GM23338 (cell line): ENCODE measurements at places on chromosomes 1 and 21.

- DNase-seq: no peak
- H3K36me3 ChIP-seq: no peaks in the 10 kb centered on the region; the same call in 1 of the 2 replicates
Observed at GRCh38 chr1:91746728-91747338, 139.1 kb downstream of the TGFBR3 start.

- no peaks in the 10 kb centered on the region for H3K27me3 ChIP-seq
- H3K36me3 ChIP-seq: no peaks in the 10 kb centered on the region
- H3K4me3 ChIP-seq: no peak overlapping the region
- DNase-seq: no peak
- no peak overlapping the region for H3K27ac ChIP-seq
Observed at GRCh38 chr1:51504806-51505525, 14.1 kb downstream of the EPS15 start.

DNA sequence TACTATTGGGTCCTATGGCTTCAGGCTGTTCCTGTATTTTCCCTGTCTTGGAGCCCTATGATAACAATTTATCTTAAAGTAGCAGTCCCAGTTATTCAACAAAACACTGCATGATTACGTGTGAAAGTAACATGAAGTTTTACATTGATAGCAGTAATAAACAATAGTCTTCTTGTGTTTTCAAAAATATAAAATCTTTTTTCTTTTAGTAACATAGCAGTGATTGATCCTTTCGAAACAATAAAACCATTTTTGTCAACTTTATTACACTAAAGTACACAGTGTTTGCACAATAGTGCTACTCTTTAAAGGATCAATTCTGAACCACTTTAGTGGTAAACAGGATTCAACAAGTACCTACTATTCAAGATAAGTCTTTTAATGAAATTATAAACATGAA, 90.6 kb downstream of the GPATCH2 start:
- no peak for DNase-seq
- no peaks in the 10 kb centered on the region for H3K36me3 ChIP-seq
- H3K27ac ChIP-seq: no peak overlapping the region
- no peak overlapping the region for H3K4me3 ChIP-seq
- no peaks in the 10 kb centered on the region for H3K27me3 ChIP-seq

DNA sequence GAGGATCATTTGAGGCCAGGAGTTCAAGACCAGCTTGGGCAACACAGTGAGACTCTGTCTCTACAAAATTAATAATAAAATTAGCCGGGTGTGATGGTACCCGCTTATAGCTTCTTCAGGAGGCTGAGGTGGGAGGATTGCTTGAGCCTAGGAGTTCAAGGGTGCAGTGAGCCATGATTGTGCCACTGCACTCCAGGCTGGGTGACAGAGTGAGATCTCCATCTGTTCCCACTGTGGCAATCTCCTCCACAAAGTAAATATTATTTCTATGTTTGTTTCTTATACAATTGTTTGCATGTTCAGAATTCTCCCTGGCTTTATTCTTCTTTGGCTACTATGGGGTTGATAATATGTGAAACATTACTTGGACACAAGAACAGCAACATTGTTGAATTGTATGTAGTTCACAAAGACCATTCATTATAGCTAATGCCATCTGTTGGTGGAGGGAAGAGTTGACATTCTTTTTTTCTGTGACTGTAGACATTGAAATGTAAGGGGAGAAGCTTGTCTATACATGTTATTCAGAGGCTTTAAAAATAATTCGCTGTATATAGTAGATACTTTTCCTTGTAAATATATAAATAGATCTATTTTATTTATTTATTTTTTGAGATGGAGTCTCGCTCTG, 47.8 kb upstream of the SRSF10 start:
- no peaks in the 10 kb centered on the region for H3K27me3 ChIP-seq
- no peaks in the 10 kb centered on the region for H3K4me1 ChIP-seq
- H3K27ac ChIP-seq: no peak overlapping the region
- no peaks in the 10 kb centered on the region for H3K36me3 ChIP-seq
- DNase-seq: peak; percentile 30
- no peak overlapping the region for H3K4me3 ChIP-seq

GRCh38 chr21:33998402-33998801, 75.0 kb upstream of the MRPS6 start:
- H3K4me3 ChIP-seq: no peak overlapping the region
- H3K4me1 ChIP-seq: no peaks in the 10 kb centered on the region
- no peaks in the 10 kb centered on the region for H3K36me3 ChIP-seq
- no peak overlapping the region for H3K27ac ChIP-seq
- no peak for DNase-seq

DNA sequence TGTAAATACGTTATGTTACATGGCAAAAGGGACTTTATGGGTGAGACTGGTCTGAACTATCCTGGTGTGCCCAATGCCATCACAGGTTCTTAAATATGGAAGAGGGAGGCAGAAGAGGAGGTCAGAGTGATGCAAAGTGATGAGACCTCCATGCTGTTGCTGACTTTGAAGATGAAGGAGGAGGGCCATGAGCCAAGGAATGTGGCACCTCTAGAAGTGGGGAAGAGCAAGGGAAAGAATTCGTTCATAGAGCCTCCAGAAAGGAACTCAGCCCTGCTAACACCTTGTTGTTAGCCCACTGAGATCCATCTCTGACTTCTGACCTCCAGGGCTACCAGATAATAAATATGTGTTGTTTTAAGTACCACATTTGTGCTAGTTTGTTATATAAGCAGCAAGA, 462.0 kb downstream of the RPS6KC1 start:
- no peak overlapping the region for H3K4me3 ChIP-seq
- peaks cover 16% of the 10 kb centered on the region for H3K4me1 ChIP-seq
- H3K27ac ChIP-seq: no peak overlapping the region
- H3K27me3 ChIP-seq: no peaks in the 10 kb centered on the region

GRCh38 chr1:76343356-76343755, 268.8 kb downstream of the ST6GALNAC3 start:
- no peak overlapping the region for H3K27ac ChIP-seq
- no peak for DNase-seq
- H3K4me3 ChIP-seq: no peak overlapping the region
- no peaks in the 10 kb centered on the region for H3K27me3 ChIP-seq
- no peaks in the 10 kb centered on the region for H3K36me3 ChIP-seq

DNA sequence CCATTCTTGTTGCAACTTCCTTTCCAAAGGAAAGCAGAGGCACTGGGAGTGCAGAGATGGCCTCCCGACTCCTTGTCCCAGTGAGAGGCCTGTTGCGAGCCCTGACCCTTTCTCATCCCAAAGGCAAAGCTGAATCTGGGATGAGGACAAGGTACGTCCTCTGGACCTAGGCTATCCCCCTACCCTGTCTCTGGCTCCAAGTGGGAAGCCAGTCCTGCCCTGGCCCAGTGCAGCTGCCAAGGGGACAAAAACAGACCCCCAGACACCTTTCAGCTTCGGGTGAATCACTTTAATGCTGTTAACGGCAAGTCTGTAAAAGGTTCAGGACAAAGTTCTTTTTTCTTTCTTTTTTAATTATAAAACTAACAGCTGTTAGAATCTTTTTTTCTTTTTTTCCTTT, 2.5 kb downstream of the TSSK3 start:
- peaks cover 16% of the 10 kb centered on the region; the same call in 1 of the 2 replicates for H3K36me3 ChIP-seq
- DNase-seq: no peak
- peaks cover 30% of the 10 kb centered on the region for H3K27me3 ChIP-seq
- no peak overlapping the region for H3K4me3 ChIP-seq

DNA sequence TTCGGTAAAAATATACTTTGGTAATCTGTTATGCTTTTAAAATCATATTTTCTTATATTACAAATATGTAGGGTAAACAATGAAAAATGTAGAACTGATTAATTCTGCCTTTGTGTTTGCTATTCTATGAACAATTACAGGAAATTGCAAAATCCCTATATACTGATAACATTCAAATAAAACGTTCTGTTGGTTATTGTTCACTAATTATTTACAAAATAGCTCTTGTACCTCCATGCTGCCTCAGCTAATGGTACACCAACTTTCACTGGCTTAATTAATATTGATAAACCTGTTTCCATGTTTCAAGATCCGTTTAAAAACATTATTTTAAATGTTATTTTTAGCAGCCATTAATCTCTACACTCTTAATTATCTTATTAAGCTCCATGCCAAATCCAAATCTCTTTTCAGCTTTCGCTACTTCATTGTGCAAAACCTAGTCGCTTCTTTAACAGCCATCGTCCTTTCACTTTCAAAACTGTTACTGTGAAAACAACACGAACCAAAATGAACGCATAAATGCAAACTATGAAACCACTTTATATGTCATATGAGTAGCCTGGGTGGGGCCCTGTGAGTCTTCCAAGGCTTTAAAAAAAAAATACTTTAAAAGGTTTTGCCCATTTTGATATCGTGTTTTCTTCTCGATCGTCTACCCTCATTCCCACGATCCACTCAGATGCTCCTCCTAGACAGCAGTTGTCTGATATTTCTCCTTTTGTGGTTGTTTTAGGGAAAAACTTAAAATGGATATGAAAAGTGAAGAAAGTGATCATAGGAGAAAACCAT, 807.1 kb downstream of the USP25 start:
- H3K27ac ChIP-seq: no peak overlapping the region
- no peak overlapping the region for H3K4me3 ChIP-seq
- H3K4me1 ChIP-seq: no peaks in the 10 kb centered on the region
- DNase-seq: no peak
- H3K27me3 ChIP-seq: no peaks in the 10 kb centered on the region

- H3K27ac ChIP-seq: no peak overlapping the region
- no peaks in the 10 kb centered on the region for H3K36me3 ChIP-seq
- H3K4me3 ChIP-seq: no peak overlapping the region
- H3K4me1 ChIP-seq: no peaks in the 10 kb centered on the region
- no peak for DNase-seq
- no peaks in the 10 kb centered on the region for H3K27me3 ChIP-seq
Observed at GRCh38 chr1:64215576-64215975, 12.2 kb downstream of the UBE2U start.

DNA sequence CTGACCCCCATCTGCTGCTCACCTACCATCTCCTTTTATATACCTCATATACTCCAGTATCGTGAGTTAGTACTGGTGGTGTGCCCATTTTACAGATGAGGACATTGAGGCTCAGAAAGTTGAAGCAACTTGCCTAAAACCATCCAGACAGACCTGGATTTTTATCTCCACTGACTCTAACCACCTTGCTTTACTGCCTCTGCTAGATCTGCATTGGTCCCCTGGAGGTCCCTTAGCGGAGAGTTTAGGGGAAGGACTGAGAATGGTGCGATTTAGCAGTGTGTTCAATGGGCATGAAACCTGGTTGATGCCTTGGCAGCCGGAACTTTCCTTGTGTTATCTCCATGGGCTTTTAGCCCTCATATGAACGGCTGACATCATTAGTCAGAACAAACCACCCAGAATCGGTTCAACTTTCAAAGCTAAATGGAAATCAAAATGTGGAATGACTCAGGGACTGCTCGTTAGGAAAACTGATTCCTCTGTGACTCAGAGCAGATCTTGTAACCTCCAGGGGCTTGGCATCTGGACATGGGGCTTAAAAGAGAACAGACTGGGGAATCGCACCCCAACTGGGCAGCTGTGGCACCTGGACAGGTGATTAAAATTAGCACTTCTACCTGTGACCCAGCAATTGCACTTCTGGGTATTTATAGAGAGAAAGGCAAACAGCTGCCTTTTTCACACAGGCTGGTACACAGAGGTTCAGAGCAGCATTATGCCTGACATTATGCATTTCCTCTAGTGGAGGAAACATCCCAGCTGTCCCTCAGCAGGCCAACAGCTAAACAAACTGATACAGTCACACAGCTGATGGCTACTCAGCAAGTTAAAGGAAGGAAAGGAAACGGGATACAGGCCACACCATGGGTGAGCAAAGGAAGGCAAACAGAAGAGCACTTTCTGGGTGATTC, 25.3 kb downstream of the TMEM51 start:
- H3K36me3 ChIP-seq: no peaks in the 10 kb centered on the region
- no peaks in the 10 kb centered on the region for H3K27me3 ChIP-seq
- no peak for DNase-seq
- H3K4me3 ChIP-seq: no peak overlapping the region

DNA sequence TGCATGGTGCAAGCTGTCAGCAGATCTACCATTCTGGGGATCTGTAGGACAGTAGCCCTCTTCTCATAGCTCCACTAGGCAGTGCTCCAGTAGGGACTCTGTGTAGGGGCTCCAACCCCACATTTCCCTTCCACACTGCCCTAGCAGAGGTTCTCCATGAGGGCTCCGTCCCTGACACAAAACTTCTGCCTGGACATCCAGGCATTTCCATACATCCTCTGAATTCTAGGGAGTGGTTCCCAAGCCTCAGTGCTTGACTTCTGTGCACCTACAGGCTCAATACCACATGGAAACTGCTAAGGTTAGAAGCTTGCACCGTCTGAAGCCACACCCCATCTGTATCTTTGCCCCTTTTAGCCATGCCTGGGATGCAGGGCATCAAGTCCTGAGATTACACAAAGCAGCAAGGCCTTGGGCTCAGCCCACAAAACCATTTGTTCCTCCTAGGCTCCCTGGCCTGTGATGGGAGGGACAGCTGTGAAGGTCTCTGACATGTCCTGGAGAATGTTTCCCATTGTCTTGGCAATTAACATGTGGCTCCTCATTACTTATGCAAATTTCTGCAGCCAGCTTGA, 117.0 kb upstream of the NFIA start:
- no peaks in the 10 kb centered on the region for H3K27me3 ChIP-seq
- DNase-seq: no peak
- H3K4me3 ChIP-seq: no peak overlapping the region
- H3K36me3 ChIP-seq: no peaks in the 10 kb centered on the region; the same call in none of the 2 replicates
- peaks cover 3% of the 10 kb centered on the region; the same call in 1 of the 2 replicates for H3K4me1 ChIP-seq

GRCh38 chr1:18549906-18550305, 69.2 kb downstream of the KLHDC7A start:
- no peak overlapping the region for H3K4me3 ChIP-seq
- DNase-seq: no peak
- no peaks in the 10 kb centered on the region for H3K36me3 ChIP-seq
- no peaks in the 10 kb centered on the region for H3K27me3 ChIP-seq
- H3K27ac ChIP-seq: no peak overlapping the region
- H3K4me1 ChIP-seq: no peaks in the 10 kb centered on the region

- no peaks in the 10 kb centered on the region for H3K27me3 ChIP-seq
- H3K4me1 ChIP-seq: no peaks in the 10 kb centered on the region
- no peak overlapping the region for H3K4me3 ChIP-seq
- H3K36me3 ChIP-seq: no peaks in the 10 kb centered on the region
- no peak overlapping the region for H3K27ac ChIP-seq
- DNase-seq: no peak
Observed at GRCh38 chr21:38334866-38335265, 78.1 kb downstream of the KCNJ15 start.

DNA sequence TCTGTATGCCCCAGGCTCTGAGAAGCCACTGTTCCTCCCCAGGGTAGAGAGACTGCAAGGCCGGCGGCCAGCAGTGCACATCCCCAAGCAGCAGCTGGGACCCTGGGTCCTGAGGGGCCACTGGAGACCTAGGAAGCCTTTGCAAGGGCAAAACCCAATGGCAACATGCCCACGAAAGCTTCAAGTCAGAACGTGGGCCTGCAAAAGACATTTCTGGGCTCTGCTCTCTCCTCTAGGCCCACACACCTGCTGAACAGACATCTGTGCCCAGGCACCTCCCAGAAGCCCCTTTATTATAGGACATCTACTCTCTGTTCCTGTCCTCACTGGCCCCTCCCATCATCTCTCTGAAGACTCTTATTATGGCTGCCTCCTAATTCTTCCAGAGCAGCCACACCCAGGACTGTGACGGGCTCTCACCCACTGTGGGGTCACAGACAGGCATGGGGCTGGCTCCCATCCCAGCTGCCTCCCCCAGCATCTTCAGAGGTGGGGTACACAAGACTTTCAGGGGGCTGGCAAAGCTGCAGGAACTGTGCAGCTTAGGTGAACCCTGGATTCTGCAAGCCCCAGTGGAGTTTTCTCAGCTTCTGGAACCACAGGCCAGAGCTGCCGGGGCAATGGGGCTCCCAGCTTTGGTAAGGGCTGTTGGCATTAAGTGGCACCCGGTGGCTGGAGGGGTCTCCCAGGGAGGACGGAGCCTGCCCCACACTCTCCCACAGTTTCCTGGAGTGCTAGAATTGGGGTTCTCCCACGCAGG, 12.6 kb downstream of the TRIM11 start:
- no peaks in the 10 kb centered on the region for H3K27me3 ChIP-seq
- H3K27ac ChIP-seq: no peak overlapping the region
- H3K4me1 ChIP-seq: no peaks in the 10 kb centered on the region
- no peaks in the 10 kb centered on the region; the same call in 1 of the 2 replicates for H3K36me3 ChIP-seq
- DNase-seq: no peak
- no peak overlapping the region for H3K4me3 ChIP-seq
